ENCODE measurements at places on chromosomes 16 and 17.
A peak's percentile ranks its signal among the peaks of the same experiment; 100 is the strongest.

- no peak for DNase-seq
Measured at GRCh38 chr17:44314869-44315661, 6.7 kb downstream of the RUNDC3A start.

DNA sequence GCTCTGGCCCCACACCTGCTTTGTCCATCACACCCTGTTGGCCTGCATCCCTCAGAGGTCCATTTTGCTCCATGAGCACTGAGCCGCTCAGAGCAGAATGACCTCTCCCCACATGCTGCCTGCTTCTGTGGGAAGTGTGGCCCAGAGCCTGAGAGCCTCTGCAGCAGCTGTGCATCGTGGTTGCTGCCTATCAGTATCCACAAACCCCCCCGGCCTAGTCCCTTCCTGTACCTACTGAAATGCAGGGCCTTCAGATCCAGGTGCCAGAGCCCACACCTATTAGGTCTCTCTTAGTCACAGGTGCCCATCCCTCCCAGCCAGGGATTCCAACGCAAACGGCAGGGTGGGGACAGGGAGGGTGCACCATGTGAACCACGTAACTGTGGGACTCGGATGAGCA is 16.6 kb upstream of the TRPV3 start:
- peak; percentile 53 for DNase-seq

GRCh38 chr17:33560871-33561270 is 267.8 kb upstream of the ASIC2 start:
- no peak for DNase-seq

DNA sequence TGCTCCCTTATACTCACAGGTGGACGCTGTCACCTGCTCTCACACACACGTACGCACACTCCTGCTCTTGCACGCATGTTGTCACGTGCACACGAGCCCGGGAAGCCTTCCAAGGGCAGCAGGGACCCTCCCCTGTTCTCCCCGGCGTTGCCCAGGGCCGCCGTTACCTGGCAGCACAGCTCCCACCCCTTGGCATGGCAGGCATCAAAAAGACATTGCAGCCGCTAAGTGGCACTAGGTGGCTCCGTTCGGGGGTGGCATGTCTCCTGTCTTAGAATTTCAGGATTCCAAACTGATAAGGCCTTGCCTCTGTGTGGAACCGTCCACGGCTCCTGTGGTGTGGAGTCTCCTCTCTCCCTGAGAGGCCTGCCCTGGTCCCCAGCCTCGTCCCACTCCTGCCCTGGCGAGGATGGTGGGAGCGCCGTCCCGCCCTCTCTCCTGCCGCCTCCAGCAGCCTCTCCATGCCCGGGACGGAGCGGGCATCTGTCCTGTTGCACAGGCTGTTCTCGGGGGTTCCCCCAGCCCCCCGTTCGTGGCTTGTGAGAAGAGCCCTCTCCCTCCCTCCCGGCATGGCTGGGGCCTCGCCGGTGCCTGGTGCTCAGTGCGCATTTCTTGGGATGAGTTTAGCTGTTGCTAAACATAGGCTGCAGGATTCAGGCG is 126.7 kb upstream of the GSE1 start:
- DNase-seq = no peak

GRCh38 chr16:66561381-66562080 is 4.7 kb upstream of the CMTM1 start:
- no peak for DNase-seq

GRCh38 chr16:54935266-54935968 is 4.8 kb downstream of the IRX5 start:
- no peak for DNase-seq

DNA sequence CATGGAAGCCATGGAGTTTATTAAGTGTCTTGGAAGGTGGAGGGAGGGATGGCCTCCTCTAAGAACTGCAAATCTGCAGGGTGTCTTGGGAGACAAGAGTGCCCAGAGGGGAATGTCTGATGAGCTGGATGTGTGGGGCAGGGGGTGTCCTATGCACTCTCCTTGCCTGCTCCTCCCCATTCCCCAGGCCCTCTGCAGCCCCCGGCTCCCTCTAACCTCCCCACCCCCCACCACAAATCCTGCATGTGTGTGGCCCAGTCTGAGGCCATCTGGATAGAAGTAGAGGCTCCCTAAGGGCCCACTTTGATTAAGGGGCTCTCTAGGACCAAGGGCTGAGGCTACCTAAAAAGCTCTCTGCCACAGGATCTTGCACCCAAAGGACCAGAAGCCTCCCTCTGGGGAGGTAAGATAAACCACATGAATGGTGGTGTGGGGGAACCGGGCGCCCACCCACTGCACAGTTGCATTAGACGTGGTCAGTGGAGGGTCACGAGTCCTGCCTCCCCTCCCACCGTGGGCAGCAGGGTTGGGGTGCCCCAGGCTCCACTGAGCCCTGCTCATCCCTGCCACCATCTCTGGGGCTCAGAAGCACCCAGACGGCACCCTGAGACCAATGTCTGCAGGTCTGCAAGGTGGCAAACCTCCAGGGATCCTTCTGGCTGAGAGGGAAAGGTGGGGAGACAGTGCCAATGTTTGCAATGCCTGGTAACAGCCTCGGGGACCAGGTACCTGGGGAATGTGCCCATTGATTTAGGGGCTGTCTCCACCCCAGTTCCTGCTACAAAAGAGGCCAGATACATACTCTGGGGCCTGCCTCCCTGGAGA is 618 bp downstream of the AANAT start:
- no peak for DNase-seq

DNA sequence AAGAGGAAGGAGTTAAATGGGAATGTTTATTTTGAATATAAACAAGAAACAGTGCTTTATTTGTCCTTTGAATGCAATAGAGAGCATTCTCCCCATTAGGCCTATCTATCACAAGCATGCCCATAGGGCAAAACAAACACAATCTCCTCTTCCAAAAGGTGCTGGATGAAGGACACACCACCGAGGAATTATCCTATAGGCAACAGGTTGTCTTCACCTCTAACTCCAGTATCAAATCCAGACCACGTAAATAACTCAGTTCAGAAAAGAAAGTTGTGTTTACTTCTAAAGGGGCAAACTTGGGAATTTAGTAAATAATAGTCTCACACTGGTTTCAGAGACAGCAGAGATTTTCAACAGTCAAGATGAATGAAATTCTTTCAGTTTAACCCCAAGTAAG is 83.7 kb upstream of the CLEC18B start:
- DNase-seq = no peak

DNA sequence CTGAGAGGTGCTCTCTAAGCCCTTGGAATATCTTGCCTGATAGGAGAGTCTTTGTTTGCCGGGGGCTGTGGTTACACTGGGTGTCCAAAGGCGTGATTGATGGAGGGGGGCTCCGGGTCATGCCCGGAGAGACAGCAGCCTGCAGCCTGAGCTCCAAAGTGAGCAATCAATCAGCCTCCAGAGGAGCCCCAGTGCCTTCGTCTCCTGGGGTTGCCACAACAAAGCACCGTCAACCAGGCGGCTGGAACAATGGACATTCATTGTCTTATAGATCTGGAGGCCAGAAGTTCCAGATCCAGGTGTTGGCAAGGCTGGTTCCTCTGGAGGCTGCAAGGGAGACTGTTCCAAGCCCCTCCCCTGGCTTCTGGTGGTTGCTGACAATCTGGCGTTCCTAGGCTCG is 24.0 kb upstream of the GINS2 start:
- DNase-seq = no peak

DNA sequence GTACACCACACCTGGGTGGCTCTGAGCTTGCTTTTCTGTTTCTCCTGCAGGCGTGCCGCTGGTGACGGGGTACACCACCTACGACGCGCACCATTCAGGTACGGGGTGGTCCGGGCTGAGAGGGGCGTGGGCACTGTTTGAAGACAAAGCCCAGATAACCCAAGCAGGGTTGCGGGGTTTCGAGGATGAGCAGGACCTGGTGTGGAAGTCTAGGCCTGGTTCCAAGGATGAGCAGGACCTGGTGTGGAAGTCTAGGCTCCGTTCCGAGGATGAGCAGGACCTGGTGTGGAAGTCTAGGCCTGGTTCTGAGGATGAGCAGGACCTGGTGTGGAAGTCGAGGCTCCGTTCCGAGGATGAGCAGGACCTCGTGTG is 15.4 kb downstream of the IRF8 start:
- no peak for DNase-seq

DNA sequence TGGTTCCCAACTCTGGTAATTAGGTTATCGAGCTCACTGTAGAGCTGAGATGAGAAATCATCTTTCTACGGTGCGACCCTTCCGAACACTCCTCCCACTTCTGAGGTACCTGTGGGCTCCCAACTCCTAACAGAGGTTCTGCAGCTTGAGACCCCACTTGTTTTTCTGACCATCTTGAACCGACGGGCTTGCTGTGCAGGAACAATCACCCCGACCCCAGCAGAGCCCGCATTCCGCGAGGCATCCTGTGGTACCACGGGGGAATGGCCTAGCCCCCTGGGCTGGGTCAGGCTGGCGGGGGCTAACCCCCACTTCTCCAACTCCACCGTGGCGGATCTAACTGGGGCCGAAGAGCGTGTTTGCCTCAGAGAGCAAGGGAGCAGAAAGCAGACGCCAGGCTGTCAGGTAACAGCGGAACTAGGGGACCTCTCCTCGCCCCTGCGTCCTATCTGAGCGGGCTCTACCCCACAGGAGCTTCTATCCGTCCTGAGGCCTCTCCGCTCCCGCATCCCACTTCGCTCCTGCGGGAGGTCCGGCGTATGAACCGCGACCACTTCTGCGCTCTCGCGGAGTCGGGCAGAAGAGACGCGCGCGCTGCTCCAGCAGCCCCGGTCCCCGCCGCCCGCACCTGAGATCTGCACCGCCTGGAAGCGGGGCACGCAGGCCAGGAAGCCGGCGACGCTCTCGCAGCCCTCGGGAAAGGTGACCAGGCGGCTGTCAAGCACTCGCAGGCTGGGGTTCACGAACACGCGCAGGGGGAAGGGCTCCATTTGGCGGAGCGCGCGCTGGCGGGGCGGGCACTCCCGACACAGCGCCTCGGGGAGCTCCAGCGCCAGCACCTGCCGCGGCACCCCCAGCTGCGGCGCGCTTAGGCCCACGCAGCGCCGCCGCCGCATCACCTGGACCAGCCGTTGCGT is 761 bp downstream of the PDF start:
- peak; percentile 61 for DNase-seq

GRCh38 chr17:67601897-67602296 is 115.8 kb upstream of the NOL11 start:
- no peak for DNase-seq

DNA sequence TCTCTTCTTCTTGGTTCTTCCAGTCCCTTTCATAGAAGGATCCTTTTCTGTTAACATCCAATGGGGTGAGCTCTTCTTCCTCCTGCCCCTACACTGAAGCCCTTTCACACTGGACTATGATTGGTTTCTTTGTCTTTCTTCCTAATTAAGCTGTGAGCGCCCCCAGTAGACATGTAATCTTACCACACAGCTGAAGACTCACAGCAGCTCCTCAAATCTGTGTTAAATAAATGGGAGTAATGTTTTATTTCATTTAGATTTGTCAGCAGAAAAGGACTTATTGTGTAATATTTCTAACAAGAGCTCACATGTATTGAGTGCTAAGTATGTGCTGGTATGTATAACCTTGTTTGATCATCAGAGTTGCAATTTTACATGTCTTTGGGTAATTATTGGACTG is 55.7 kb downstream of the TOX3 start:
- no peak for DNase-seq

GRCh38 chr17:73705594-73705993 is 61.3 kb upstream of the SDK2 start:
- DNase-seq = no peak

- DNase-seq = no peak
Measured at GRCh38 chr16:80084614-80085013, 456.2 kb upstream of the DYNLRB2 start.

- no peak for DNase-seq
Measured at GRCh38 chr17:77145224-77145611, 4.4 kb downstream of the SEC14L1 start.

DNA sequence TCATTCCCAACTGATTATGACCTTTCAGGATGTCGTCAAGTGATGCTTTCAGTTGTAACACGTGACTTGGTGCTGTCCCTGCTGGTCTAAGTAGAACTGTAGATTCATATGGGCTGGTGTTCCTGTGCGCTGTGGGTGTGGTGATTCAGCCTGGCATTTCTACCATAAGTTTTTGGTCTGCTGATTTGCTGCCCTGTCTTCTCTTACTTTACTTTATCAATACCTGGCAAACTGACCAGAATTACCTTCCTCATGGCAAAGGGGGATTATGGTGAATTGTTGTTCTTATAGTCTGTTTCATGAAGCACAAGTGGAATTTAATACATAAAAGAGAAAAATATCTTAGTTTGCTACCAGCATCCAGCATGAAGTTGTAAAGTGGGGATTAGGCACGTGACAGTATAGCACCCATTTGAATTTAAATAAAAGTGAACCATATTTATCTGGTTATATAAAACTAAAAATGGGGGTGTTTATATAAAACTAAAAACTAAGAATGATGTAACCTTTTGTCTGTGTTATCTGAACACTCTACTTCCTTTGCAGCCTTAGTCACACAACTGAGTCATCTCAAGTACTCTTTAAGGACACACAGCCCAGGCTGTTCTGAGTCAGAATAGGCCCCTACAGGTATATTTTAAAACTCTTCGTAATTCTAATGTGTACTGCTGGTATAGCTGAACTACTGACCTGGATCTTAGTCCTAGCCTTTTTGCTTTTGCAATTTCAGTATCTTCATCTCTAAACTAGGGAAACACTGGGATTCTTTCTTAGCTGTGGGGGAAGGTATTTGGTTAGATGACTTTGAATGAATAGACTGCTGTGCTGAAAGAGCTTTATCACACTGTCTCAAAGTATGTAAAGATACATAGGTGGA is 28.3 kb downstream of the TTC19 start:
- peak; percentile 69 for DNase-seq

DNA sequence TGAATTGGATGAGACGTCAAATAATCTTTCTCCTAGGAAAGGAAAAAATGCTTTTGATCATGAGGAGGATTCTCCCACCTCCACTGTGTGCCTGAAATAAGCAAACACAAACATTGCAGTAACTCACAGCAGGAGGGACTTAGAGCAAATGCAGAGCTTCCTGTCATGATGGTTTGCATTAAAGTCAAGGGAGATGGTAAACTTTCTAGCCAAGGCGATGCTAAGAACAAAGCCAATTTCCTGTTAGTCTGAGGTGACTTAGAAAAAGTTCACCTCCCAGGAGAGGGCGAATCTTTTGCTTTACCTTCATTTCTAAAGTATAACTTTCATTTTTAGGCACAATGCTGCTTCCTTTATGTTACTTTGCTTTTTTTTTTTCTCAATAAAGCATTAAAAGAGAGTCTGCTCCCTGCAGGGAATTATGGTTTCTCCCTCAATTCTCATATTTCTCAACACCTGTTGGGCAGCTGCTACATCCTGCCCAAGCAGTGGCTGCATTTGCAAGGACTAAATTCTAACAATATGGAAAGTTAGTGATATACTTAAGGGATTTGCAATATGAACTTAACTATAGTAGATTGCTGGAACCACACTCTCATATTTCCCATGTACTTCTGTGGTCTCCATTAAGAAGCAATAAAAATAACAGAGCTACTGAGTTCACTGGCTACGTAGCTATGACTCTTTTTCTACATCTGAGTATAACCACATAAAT is 175.6 kb downstream of the PCTP start:
- no peak for DNase-seq

- no peak for DNase-seq
Measured at GRCh38 chr16:4611337-4612021, 3.2 kb downstream of the UBALD1 start.

All from RWPE2 (cell line).